Stimulated activated CD4-positive, alpha-beta T cell treated with anti-CD3 and anti-CD28 coated beads, TNF-alpha, amount 100 ng/mL, for 4 hours (primary cell): ENCODE measurements at places on chromosomes 16 and 17.

- no peak for DNase-seq
These were observed 103.3 kb downstream of the METRNL start for GRCh38 chr17:83182620-83183101.

DNA sequence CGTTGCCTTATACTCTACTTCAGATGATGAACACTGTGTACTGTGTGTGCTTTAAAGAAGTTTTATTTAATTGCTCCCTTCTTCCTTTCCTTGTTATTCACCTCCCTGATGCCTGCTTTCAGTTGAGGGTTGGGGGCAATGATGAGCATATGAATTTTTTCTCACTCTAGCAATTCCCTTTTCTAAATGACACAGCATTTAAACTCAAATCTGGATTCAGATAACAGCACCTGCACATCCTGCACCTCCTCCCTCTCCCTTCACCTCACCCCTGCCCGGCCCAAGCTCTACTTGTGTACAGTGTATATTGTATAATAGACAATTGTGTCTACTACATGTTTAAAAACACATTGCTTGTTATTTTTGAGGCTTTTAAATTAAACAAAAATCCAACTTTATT, 13.0 kb upstream of the PNPO start:
- DNase-seq: no peak

DNA sequence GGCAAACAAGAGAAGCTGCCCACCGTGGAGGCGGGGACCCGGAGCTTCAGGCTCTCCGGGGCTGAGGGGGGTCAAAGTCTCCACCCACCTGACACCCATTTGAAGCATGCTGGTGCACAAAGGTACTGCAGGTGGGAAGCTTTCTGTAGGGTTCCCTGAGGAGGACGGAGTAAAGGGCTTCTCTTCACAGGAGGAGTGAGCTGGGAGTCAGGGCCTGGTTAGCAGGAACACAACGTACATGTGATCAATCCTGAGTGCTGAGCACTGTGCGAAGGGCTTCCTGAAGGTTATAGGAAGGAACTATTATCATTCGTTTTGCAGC, 252.9 kb upstream of the RPL38 start:
- no peak for DNase-seq

DNA sequence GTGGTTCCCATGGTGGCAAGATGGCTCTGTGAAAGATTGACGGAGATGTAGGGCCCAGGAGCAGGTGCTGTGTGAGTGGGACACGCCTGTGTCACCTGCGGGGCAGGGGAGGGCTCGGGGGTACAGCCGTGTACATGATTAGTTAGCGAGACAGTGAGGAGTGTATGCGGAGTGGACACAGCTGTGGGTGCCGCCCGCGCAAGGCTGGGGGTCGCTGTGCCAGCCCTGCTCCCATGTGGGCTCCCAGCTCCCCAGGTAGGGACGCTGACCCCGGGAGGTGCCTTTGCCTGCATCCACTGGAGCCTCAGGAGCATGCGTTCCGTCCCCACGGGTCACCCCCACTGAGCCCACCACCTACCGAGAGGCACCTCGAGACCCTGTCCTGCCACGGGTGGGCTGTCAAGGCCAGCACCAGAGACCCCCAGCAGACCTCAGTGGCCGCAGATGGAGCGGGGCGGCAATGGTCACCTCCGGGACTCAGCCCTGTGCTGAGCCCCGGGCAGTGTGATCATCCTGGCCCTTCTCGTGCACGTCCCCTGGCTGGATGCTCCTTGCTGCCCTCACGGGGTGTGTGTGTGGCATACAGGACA, 7.4 kb downstream of the CAPN15 start:
- no peak for DNase-seq

- no peak for DNase-seq
These were observed 19.2 kb upstream of the EMP2 start for GRCh38 chr16:10599626-10600025.

- DNase-seq: no peak
These were observed 83.1 kb downstream of the NT5M start for GRCh38 chr17:17386094-17386800.

- no peak for DNase-seq
These were observed 13.8 kb upstream of the KRTAP9-2 start for GRCh38 chr17:41212524-41213169.

- no peak for DNase-seq
These were observed 20.4 kb downstream of the MEAK7 start for GRCh38 chr16:84483882-84484565.

DNA sequence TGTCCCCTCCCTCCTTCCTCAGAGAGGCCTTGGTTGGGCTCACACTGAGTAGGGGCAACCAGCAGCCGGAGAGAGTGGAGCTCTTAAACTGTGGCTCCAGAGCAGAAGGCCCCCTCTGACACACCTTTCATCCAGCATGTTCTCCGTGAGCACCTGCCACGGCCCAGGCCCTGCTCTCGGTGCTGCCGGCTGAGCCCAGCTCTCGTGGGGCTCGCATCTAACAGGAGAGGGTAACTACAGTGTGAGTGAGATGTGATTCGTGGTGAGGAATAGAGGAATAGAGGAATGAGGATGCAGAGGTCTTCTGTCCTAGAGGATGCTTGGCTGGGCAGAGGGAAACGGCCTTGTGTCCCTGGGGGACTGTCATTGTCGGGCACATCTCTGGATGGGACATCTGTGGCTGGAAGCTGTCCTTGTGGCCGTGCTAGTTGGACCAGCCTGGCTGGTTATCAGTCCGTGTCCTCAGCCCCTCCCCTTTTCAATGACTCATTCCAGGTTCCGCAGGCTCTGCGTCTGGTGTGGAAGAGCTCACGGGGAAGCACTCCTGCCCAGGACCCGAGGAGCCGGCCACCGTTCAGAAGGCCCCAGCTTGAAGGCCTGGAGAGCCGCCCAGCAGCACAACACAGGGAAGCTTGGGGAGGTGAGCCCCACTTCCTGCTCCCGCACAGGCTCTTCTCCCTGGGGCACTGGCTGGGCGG, 11.9 kb upstream of the DNASE1 start:
- no peak for DNase-seq

DNA sequence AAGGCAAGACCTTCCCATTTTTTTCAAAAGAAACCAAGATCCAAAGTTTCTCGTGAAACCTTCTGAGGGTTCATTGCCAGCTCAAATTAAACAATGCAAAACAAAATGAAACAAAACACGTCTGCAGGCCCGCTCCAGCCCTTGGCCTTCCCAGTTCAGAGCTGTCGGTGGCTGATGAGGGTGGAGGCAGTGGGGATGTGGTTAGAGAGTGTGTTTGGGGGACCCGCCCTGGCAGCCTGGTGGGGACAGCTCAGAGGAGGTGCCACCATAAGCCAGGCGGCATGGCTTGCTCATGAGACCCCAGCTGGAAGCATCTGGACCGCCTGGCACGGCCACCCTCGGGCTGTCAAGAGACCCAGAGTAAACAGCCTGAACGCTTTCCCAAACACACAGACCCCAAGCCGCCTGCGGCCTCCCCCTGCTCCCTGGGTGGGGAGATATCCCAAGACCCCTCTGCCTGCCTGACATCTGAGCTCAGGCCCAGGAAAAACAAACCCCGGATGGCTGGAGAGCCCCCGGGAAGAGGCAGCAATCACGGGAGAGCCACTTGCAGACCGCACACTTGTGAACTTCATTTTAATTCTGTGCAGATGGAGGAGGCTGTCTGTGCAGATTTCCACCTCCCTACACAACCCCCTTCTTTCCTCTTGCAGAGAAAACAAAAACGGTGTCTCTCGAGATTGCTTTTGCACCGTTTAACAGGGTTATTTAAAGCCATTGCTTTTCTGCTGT, 35.4 kb upstream of the LITAF start:
- DNase-seq: no peak

GRCh38 chr17:46877466-46877865, 26.1 kb downstream of the WNT9B start:
- no peak for DNase-seq

GRCh38 chr17:8362651-8363332, 13.7 kb downstream of the KRABD2 start:
- no peak for DNase-seq

DNA sequence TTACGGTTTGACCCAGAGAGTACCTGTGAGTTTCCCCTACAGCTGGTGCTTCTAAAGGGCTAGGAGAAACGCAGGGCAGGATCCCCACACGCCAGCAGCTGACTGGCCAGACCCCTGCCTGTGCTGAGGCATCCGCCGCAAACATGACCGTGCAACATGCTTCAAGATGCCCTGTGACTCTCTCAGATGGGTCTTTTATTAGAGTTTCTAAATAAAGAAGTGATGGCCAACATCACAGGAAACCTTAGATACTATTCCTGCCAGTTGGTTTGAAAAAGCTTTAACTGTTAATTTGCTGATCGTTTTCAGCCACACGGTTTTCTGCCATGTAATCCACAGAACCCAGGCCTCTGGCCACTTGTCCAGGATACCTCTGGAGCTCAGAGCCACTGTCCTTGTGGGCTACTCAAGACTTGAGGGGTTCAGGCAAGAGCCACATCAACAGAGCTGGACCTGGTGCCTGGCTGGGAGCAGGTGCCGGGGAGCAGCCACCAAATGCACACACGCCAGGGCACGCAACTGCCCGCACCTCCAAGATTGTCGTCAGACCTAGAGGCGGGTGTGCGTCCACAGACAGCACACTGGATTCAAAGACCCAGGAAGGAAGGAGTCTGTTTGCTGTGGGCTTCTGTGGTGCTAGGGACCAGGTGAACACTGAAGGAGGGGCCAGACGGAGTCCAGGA, 118.4 kb downstream of the ZNF778 start:
- DNase-seq: no peak

DNA sequence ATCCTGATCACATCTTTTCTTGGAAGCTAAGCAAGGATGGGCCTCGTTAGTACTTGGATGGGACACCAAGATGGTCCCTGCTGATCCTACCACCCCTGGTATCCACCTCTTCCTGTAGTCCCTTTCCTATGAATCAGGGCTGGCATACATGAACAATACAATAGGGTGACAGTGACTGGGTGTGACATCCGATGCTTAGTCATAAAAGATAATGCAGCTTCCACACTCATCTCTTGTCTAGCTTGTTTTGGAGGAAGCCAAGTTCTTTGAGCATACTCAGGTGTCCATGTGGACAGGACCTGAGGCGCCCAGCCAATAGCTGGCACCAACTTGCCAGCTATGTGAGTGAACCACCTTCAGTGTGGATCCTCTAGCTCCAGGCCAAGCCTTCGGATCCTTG, 62.5 kb upstream of the NFAT5 start:
- no peak for DNase-seq
